ENCODE measurements at places on chromosomes 4 and X.

DNA sequence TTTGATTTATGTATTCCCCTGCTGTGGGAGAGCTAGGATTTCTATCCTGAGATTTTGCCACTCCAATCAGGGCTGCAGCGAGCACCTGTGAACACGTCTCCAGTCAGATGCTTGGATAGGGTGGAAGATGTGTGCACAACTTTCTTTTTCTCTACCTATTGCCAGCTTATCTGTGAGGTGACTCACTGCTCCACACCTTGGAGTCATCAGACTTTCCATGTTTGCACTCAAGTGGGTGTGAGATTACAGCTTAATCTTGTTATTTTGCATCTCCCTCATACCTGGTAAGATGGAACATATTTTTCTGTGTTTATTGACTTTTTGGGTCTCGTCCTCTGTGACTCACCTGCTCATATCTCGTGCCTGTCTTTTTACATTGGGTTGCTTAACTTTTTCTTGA is 32.2 kb downstream of the PSAPL1 start:
- DNase-seq, result no peak

DNA sequence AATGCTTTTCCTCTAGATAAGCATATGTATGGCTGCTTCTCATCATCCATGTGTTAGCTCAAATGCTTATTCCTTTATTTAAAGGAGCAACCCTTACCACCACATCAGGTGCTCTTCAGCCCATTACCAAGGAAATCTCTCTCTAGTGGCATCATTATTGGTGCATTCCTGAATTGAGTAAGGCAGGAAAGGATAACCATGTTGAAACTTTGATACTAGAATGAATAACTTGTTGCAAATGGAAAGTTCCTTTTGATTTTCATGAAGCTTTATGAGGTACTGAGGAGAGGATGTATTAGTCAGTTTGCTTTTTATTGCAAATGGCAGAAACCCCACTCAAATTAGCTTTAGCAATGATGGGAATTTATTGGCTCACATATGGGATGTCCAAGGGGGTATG is 212.3 kb upstream of the FGF13 start:
- DNase-seq, result no peak

DNA sequence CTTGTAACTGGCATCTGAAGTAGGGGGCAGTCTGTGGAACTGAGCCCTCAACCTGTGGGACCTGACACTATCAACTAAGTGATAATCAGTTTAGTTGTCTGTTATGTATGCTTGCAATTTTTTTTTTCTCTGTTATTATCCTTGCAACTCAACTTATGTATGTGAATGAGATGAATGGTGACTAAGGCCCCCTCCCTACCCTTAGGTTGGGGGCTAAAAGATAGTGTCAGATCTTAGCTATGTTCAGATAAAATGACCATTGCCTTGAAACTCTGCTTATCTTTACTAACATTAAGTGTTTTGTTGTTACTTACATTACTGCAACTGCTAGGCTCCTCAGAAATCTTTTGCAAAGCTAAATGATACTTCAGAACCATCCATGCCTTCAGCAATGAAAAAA is 31.5 kb downstream of the TMEM184C start:
- no peak for DNase-seq

DNA sequence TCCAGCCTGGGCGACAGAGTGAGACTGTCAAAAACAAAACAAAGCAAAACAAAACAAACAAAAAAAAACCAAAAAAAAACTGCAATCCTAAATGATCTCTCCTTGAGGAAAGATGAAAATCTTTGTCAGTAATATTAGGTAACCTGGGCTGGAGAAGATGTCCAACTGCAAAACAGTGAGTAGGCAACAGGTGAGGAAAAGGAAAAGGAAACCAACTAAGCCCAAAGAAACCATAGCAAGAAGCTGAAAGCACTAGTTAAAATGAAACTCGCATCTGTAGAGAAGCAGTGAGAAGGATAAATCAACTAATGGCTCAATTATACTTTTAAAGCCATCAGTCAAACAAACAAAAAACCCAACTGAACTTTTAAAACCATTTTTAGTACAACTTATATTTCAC is 54.2 kb downstream of the ENOX2 start:
- no peak for DNase-seq

DNA sequence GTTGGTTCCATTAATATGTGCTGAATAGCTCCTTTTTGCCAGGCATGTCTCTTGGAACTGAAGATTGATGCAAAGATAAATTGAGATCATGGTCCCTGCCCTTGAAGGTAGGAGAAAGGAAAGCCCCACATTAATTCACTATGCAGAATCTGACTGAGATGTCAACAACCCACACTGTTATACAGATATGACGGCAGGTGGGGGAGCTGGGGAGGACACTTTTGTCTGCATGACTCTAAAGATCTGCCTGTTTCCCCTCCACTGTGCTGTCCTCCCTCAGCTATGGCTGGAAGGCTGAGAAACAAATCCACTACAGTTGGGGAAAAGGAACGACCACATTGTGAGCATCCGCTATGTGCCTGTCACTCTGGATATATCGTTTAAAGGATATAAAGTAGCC is 36.3 kb upstream of the IGFBP7 start:
- DNase-seq, result no peak

- no peak for DNase-seq
Observed at GRCh38 chr4:4491396-4491893, 50.4 kb downstream of the STX18 start.

- no peak for DNase-seq
Observed at GRCh38 chr4:138049355-138049754, 192.8 kb downstream of the SLC7A11 start.

- no peak for DNase-seq
Observed at GRCh38 chrX:111837197-111837596, 38.8 kb upstream of the TRPC5OS start.
